ENCODE measurements at places on chromosomes 7 and 10.

- DNase-seq: no peak
Measured at GRCh38 chr10:123446449-123447156, 219.6 kb upstream of the GPR26 start.

GRCh38 chr10:17682236-17682946 lies 38.4 kb downstream of the STAM start:
- DNase-seq: no peak

- DNase-seq: no peak
Measured at GRCh38 chr7:2228921-2229320, 3.8 kb downstream of the MAD1L1 start.

GRCh38 chr10:1268831-1269230 lies 212.6 kb downstream of the WDR37 start:
- no peak for DNase-seq

DNA sequence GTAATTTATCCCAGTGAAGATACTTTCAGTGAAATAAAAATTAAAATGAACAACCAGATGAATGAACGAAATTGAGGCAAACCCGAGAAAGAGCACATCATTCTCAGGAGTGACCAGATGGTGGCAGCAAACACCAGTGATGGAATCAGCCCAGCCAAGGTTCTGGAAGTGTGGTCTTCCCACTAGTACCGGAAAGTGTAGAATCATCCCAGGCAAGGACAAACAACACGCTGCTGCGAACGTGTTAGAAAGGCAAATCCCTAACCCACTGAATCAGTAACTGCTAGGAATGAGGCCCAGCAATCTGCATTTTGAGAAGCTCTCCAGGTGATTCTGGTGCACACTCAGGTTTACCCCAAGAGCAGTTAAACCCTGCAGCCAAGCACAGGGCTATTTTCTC lies 15.5 kb upstream of the SLC18A3 start:
- peak; percentile 41 for DNase-seq

DNA sequence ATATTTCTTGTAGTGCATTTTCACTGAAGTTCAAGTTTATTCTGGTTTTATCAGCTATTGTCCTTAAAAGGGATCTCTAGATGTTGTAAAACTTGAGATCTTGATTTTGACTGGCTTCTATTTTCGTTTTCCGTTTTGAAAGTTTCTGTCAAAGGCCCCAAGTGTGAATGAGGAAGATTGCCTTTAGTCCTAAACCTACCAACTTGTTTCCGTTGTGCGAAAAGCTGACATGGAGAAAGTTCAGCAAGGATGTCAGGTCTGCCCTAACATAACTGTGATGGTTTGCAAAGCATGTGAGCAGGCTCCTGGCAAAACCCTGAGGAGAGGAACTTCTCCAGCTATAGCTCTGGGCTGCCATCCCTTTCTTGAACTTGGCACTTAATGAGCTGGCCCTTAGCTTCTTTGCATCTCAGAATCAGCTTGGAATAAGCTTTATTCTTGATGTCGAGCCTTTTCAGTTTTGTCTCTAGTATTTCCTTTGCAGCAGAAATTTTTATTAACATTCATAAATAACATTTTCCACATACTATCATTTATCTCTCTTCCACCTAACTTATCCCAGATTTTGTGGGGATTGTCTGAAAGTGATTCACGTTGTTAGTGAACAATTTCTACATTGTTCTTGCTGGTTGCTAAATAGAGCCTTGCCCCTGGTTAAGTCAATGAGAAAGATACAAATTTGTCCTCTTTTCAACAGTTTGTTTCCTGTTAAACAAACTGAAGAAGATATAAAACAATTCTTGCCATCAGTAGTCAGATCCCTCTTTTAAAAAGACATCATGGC lies 559.4 kb downstream of the SUGCT start:
- DNase-seq: no peak
